Dorsolateral prefrontal cortex (tissue), 122 donors: ENCODE measurements at places on chromosomes 7 and 10.

DNA sequence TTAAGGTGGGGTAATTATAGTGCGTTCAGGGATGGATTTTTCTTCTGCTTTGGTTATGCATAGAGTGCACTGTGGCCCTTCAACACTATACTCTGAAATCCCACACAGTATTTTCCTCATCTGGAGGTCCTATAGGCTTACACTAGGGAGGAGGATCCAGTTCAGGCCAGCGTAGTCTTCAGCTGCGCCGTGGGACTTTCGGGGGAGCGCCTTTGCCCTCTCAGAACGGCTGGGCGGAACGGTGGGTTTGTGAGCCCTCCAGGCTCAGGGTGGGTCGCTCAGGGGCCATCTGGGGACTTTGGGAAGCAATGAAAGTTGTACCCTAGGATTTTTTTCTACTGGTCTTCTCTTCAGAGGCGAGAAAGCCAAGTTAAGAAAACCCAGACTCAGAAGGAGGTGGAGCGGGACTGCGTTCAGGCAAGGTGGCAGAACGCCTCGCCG is 652 bp upstream of the VPS26A start:
- no peak for DNase-seq

- DNase-seq = no peak
These were observed 20.7 kb downstream of the SKAP2 start for GRCh38 chr7:26843705-26844104.

GRCh38 chr10:125782616-125783015 is 7.0 kb upstream of the MMP21 start:
- no peak for DNase-seq

- DNase-seq = no peak
These were observed 227.4 kb downstream of the GRID1 start for GRCh38 chr10:86139066-86139657.

- DNase-seq = no peak
These were observed 144.4 kb downstream of the INSYN2A start for GRCh38 chr10:127052001-127052400.

DNA sequence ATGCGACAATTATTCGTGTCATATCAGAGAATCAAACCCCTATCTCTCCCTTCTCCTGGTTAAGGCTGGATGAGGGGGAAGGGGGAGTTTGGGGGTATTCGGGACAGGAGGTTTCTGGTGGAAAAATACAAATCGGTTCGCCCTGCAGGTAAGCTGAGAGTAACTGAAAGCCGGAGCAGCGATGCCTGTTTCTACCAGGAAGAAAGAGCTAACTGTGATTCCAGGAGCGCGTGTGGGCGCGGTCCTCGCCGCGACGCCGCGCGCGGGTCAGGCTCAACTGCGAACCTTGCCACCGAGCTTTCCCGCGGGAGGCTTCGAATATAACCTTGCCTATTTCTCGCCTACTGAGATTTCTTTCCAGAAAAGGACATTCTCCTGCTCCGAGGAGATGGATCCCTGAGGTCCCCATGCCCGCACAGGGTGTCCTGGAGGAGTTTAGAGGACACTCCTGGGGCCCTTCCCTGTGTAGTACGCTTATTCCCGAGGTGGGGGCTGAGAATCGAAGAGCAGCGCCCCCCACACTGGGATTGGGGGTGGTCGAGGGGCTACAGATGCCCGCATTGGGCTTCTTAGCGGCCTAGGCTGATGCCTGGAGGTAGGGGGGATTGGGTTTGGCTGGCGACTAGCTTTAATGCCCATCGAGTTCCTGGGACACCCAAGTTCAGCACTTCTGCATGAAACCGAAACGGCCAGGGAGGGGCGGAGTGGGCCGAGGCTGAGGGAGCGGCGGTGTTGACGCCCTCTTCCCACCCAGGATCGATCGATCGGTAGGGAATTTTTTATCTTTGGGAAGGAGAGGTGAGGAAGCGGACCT is 13.0 kb upstream of the DLX6 start:
- no peak for DNase-seq
